Tibial nerve (tissue), 4 donors: ENCODE measurements at places on chromosomes 4 and X.

DNA sequence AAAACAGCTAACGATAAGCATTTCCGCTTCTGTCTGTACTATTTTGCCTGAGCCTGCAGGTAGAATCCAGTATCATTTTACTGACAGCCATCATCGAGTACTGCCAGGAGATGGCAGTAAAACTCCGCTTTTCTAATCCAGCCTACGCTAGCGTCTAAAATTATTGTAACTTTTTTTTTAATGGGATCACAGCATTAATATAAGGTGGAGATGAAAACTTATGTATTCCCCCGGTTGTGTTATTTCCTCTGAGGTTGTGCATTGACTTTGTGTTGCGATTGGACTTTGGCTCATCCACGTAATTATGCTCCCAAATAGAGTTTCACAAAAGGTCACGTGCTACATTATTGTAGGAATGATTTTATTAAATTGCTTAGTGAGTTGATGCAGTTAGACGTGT is 248.1 kb downstream of the C4orf33 start:
- peaks cover 27% of the 10 kb centered on the region for H3K4me1 ChIP-seq
- no peak overlapping the region for H3K4me3 ChIP-seq
- no peak for DNase-seq
- no peaks in the 10 kb centered on the region for H3K27me3 ChIP-seq
- no peaks in the 10 kb centered on the region for H3K36me3 ChIP-seq
- H3K27ac ChIP-seq, result no peak overlapping the region

DNA sequence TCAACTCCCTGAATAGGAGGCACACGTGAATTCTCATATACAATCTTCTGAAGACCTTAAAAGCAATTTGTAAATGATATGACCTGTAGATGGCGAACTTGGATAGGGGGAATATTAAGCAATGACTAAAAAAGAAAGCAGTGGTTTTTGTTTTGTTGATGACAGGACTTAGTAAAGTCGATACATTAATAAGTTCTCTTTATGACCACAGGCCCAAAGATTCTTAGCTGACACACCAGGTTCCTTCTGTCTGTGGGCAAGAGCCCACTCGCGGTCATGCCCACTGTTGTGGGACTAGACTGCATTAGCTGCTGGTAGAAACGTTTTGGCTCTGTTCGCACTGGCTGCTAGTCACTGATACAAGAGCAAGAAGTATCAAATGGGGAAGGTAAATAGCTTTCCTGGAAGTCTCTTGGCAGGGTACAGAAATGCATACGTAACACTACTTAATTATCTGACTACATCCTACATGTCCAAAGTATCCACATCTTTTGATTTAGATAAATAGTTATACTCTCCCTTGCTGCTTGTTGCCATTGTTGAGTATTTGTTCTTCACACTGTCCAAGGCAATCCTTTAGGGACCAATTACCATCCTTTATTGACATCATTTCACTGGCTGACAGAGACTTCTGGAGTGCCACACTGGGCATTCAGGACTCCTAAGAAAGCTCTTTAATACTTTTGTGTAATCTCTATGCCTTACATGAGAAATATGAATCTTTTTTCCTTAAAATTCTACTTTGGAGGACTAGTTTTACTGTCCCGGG is 31.0 kb downstream of the ALPK1 start:
- H3K27ac ChIP-seq, result no peak overlapping the region
- DNase-seq, result no peak
- H3K36me3 ChIP-seq, result no peaks in the 10 kb centered on the region
- H3K27me3 ChIP-seq, result no peaks in the 10 kb centered on the region
- H3K4me1 ChIP-seq, result no peaks in the 10 kb centered on the region
- no peak overlapping the region for H3K4me3 ChIP-seq

DNA sequence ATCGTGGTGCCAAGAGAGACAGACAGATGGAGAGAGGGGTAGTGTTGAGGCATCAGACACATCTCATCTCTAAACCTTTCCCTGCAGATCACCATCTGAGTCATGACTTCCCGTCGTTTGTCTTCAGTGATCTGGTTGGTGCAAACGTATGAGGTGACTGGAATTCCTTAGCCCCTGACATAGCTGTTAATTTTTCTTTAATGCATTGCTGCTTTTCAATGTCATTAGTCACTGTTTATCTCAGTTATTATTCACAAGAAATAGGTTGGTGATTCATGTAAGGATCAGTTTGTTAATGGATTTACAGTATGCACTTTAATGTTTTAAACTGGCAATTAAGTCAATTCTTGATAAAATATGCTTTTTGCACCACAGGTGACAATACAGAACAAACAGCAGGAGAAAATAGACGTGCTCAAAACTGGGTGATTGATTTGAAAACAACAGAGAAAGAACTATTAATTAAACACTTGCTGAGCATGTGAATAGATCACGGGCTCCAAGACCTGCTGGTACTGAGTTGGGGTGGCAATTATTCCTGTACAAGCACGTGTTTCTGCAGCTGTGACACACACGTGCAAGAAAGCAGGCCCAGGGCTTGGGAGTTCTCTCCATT is 1.3 kb upstream of the TMEM154 start:
- H3K36me3 ChIP-seq, result no peaks in the 10 kb centered on the region
- no peak overlapping the region for H3K27ac ChIP-seq
- H3K27me3 ChIP-seq, result no peaks in the 10 kb centered on the region
- no peak for DNase-seq

DNA sequence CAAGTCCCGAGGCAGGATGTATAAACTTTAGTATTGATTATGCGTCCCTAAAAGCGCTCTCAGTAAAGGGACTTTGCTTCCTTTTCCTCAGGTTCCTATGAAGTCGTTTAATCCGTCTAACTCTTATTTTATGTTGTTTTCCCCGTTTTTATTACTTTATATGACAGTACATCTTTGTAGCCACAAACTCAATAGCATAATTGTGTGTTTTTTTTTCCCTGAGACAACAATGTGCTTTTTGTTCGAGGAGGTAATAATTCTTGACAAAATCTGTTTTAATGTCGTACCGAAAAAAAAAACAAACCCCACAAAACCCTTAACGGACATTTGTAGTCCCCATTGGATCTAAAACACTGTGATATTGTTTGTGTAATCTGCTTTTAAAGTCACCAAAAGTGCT is 17.9 kb upstream of the PPP2R3B start:
- no peaks in the 10 kb centered on the region for H3K36me3 ChIP-seq
- H3K4me3 ChIP-seq, result no peak overlapping the region
- H3K4me1 ChIP-seq, result no peaks in the 10 kb centered on the region
- DNase-seq, result no peak
- H3K27ac ChIP-seq, result peak overlapping the region; percentile 67

DNA sequence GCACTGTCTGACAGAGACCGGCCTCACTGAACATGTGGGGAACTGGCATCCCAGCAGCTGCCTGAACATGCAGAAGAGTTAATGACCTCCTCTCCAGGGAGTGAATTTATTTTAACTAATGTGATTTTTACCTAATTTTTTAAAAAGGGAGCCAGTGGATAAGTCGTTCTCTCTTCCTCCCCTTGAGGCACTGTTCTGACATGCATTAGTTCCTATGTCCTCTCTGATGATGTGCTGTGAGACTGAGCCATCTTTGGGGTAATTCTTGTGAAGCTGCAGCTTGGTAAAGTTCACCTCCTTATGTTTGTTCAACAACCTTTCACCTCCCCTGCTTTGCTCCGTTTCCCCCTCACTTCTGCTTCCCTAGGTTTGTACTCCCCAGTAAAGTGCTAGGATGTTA is 139.7 kb downstream of the COL25A1 start:
- H3K4me3 ChIP-seq, result no peak overlapping the region
- H3K27ac ChIP-seq, result no peak overlapping the region
- no peak for DNase-seq
- no peaks in the 10 kb centered on the region for H3K4me1 ChIP-seq
- H3K27me3 ChIP-seq, result no peaks in the 10 kb centered on the region

DNA sequence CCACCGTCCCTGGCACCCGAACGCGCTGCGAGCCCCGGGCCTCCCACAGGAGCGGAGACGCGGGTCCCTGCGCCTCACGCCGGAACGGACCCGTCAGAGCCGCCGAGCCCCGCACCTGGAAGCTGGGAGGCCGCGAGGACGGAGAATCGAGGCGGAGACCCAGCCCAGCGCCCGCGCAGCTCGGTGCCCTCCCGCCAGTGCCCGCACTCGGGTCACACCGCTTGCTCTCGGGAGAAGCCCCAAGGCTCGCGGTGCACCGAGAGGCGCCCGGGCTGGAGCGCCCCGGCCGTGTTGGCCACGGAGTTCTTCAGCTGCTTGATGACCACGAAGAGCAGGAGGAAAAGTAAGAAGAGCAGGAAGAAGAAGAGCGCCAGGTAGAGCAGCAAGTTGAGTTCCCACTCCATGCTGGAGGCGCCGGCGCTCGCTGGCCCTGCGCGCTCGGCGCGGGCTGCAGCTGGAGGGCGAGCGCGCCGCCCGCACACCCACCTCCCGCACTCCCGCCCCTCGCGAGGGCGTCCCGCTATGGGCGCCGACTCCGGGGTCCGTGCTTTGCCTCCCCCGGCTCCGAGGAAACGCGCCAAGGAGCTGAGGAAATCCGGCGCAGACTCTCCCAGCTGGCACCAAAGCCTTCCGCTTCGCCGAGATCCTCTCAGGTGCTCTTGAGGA is at the start of gene SMIM43:
Gene SMIM43, minus strand, starts transcription at position 463 of the 666 bp plus-strand sequence. Its CDS starts 59 bp downstream, at position 404.
- DNase-seq, result no peak
- peak within 1 kb of the TSS; percentile 42 for H3K4me3 ChIP-seq
- H3K27ac ChIP-seq, result no peak within 1 kb of the TSS

DNA sequence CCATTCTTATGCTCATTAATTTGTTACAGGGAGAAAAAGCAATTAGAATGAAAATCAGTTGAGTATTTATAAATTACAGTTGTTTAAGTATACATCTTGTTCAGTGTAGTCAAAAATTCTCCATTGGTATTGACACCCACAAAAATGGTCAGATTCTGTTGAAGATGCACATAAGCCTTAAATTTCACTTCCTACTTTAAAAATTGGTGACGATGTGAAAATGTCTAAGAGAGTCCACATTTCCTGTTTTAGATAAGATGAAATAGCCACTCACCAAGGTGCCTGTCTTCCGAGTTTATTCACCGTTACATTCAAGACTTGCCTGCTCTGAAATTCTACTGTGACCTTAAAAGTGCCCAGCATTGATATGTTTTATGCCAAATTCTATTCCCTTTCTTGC is 93.6 kb downstream of the GPR143 start:
- no peaks in the 10 kb centered on the region for H3K36me3 ChIP-seq
- no peaks in the 10 kb centered on the region for H3K27me3 ChIP-seq
- no peak overlapping the region for H3K27ac ChIP-seq
- H3K4me1 ChIP-seq, result no peaks in the 10 kb centered on the region
- no peak for DNase-seq

GRCh38 chr4:9769321-9769720 is 12.1 kb upstream of the DRD5 start:
- H3K4me3 ChIP-seq, result no peak overlapping the region
- no peaks in the 10 kb centered on the region for H3K27me3 ChIP-seq
- DNase-seq, result no peak
- H3K36me3 ChIP-seq, result no peaks in the 10 kb centered on the region

DNA sequence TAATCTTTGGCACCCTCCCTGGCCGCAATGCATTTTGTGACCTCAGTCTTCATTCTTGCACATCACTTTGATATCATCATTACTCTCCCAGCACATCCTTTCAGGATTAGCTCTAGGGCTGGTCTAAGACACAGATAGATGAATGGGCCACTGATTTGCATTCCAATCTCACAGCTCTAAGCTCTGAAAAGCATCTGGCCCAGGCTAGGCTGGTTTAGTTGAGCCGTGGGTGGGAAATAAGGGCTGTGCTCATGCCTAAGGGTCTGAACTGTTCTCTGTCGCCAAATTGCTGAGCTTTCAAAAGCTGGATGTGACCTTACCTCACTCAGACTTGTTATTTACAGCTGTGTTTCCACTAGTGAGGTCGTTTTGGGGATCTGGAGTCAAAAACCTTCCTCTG is 30.0 kb upstream of the SLC9A7 start:
- no peaks in the 10 kb centered on the region for H3K4me1 ChIP-seq
- H3K4me3 ChIP-seq, result no peak overlapping the region
- H3K36me3 ChIP-seq, result no peaks in the 10 kb centered on the region
- H3K27ac ChIP-seq, result no peak overlapping the region
- H3K27me3 ChIP-seq, result no peaks in the 10 kb centered on the region

DNA sequence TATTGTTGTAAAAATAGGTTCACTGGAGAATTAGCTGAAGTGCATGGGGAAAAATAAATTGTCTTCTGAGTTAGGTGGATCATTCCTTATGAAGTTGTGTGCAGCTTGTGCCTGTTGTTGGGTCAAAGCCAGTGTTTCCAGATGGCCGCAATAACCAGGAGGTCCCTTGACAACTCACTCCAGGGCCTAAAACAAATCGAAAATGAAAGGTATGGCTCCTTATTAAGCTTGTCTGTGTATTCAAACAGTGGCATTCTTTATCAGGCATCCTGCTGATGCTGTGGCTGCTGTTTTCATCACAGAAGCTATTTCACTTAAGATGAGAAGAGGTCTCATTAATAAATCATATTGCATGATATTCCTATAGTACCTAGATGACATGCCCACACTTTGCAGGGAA is 80.2 kb downstream of the GRIA2 start:
- no peaks in the 10 kb centered on the region for H3K4me1 ChIP-seq
- no peak for DNase-seq
- no peak overlapping the region for H3K27ac ChIP-seq
- no peaks in the 10 kb centered on the region for H3K36me3 ChIP-seq

- H3K4me3 ChIP-seq, result no peak overlapping the region
- H3K4me1 ChIP-seq, result no peaks in the 10 kb centered on the region
- no peaks in the 10 kb centered on the region for H3K36me3 ChIP-seq
- H3K27ac ChIP-seq, result no peak overlapping the region
- no peaks in the 10 kb centered on the region for H3K27me3 ChIP-seq
These were observed 307.9 kb downstream of the C4orf33 start for GRCh38 chr4:129403848-129404247.

DNA sequence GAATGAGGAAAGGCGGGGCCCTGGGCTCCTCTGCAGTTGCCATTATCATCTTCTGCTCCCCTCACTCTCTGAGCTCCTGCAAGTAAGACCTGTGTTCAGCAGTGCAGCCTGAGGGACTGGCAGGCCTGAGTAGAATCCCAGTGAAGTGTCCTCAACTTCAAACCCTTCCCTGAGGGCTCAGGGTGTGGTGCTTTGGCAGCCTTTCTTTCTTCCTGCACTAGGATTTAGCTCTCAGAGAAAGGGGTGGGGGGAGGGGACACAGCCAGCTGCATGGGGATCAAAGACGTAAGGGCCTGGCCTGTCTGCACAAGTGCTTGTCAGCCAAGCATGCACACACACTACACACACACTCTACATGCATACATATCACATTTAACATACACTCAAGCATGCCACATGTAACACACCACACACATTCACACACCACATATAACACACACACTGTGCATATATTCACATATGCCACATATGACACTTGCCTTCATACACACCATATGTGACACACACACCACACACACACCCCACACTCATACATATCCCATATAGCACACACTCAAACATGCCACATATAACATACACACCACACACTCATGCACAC is 223.4 kb upstream of the RPL34 start:
- DNase-seq, result no peak
- H3K4me1 ChIP-seq, result no peaks in the 10 kb centered on the region
- no peak overlapping the region for H3K4me3 ChIP-seq
- H3K27me3 ChIP-seq, result no peaks in the 10 kb centered on the region
- no peak overlapping the region for H3K27ac ChIP-seq
